ENCODE measurements at places on chromosomes 4 and X. TPM values are rescaled to one million over a fixed set of nuclear protein-coding genes. Genes with fewer than 3 reads are reported as not detected.

DNA sequence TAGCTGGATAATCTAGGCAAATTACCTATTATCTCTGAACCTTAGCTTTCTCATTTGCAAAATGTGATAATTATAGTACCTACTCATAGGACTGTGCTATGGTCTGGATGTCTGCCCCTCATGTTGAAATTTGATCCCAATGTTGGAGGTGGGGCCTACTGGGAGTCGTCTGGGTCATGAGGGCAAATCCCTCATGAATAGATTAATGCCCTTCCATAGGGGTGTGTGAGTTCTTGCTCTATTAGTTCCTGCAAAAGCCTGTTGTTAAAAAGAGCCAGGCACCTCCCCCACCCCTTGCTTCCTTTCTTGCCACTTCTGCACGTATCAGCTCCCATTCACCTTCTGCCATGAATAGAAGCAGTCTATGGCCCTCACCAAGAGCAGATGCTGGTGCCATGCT is 73.9 kb downstream of the SERTM2 start:
- H3K4me1 ChIP-seq = no peaks in the 10 kb centered on the region
- no peaks in the 10 kb centered on the region for H3K27me3 ChIP-seq
- no peak overlapping the region for H3K27ac ChIP-seq

- no peak for DNase-seq
- no peak overlapping the region for H3K4me3 ChIP-seq
- H3K4me1 ChIP-seq = no peaks in the 10 kb centered on the region
- H3K27me3 ChIP-seq = no peaks in the 10 kb centered on the region
These were observed 110.9 kb downstream of the HDAC8 start for GRCh38 chrX:72461766-72462165.

DNA sequence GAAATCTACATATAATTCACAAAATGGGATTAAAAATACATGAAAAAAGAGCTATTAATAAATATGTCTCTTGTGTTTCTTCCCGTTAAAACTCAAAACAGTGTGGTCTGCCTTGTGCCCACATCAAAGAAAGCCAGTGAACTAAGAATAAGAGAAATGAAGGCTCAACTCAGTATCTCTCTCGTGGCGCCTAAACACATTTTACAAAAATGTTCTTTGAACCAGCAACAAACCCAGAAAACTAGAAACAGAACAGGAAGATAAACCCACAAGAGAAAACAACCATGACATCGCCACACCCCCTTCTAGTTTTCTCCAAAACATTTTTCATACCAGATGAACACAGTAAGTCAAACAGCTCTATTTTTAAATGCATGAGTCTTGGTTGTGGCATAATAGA is 130.1 kb downstream of the DCHS2 start:
- H3K4me3 ChIP-seq = no peak overlapping the region
- DNase-seq = no peak
- H3K36me3 ChIP-seq = no peaks in the 10 kb centered on the region
- H3K27me3 ChIP-seq = no peaks in the 10 kb centered on the region
- H3K4me1 ChIP-seq = peaks cover 17% of the 10 kb centered on the region
- H3K27ac ChIP-seq = no peak overlapping the region

- no peak overlapping the region for H3K27ac ChIP-seq
- H3K4me3 ChIP-seq = no peak overlapping the region
- H3K36me3 ChIP-seq = no peaks in the 10 kb centered on the region
- no peak for DNase-seq
- no peaks in the 10 kb centered on the region for H3K27me3 ChIP-seq
These were observed 70.3 kb downstream of the TMEM154 start for GRCh38 chr4:152609481-152609880.

DNA sequence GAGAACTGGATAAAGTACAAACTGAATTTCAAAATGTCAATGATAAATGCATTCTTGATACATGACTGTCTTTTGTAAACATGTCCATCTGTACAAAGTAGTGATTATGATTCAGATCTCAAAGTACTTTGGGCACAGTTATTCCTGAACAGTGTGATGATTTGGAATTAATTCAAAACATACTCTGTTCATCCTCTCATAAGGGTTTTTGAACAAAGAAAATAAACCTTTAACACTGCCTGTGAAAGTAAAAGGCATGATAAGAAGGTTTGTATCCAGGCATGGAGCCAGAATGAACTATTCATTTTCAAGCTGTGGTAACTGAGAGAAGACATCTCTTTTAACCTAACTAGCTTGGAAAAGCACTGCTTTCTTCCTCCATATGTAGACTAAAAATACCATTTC is 883 bp upstream of the KLHL4 start:
- no peaks in the 10 kb centered on the region for H3K27me3 ChIP-seq
- no peaks in the 10 kb centered on the region for H3K36me3 ChIP-seq
- H3K4me1 ChIP-seq = no peaks in the 10 kb centered on the region
- no peak overlapping the region for H3K4me3 ChIP-seq
- no peak overlapping the region for H3K27ac ChIP-seq

GRCh38 chr4:94412658-94413038 is 39.1 kb upstream of the PDLIM5 start:
- no peaks in the 10 kb centered on the region for H3K4me1 ChIP-seq
- no peaks in the 10 kb centered on the region for H3K36me3 ChIP-seq
- no peak overlapping the region for H3K27ac ChIP-seq
- no peak overlapping the region for H3K4me3 ChIP-seq

DNA sequence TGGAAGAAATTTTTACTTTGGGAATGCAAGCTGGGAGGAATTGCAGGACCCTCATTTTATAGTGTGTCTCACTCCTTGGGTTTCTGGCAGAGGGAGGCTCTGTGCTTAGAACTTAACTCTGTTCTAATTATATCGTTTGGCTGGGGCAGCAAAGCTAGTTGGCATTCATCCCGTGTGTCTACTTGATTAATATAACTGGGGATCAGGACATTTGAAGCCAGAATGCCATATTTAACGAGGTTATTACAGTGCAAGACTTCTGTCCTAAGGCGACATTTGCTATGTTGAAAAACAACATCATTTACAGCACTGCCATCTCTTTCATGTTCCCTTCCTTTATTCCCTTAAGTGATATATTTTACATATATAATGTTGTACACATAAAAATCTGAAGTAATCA is 179.1 kb upstream of the TBC1D9 start:
- H3K36me3 ChIP-seq = no peaks in the 10 kb centered on the region
- H3K4me3 ChIP-seq = no peak overlapping the region
- DNase-seq = no peak

GRCh38 chr4:184959786-184960185 is 58.5 kb upstream of the HELT start:
- H3K36me3 ChIP-seq = no peaks in the 10 kb centered on the region
- H3K27ac ChIP-seq = no peak overlapping the region
- no peak for DNase-seq
- no peak overlapping the region for H3K4me3 ChIP-seq
- no peaks in the 10 kb centered on the region for H3K27me3 ChIP-seq

CLTRN gene
- polyA plus RNA-seq = 0.97 TPM

GLRA2 gene
- not detected for polyA plus RNA-seq
